ENCODE measurements at places on chromosomes 5 and 9.

GRCh38 chr5:159155960-159156359, 53.4 kb downstream of the RNF145 start:
- DNase-seq: no peak

DNA sequence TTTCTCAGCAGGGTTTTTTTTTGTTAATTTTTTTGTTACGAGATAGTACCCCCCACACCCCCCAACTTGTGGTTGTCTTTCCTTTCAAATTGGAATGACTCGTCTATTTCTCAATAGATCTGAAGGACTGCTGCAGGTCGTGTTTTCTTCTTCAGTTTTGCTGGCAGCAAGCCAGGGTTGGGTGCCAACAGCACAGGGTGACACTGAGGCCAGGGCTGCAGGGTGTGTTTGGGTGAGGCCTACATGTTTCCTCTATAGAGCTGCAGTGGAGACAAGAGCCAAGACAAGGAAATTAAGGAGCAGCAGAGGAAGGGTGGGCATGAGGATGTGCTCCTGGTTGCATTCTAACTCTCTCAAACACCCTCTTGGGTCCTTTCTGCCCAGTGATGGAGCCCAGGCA, 52.2 kb downstream of the NXNL2 start:
- DNase-seq: no peak

DNA sequence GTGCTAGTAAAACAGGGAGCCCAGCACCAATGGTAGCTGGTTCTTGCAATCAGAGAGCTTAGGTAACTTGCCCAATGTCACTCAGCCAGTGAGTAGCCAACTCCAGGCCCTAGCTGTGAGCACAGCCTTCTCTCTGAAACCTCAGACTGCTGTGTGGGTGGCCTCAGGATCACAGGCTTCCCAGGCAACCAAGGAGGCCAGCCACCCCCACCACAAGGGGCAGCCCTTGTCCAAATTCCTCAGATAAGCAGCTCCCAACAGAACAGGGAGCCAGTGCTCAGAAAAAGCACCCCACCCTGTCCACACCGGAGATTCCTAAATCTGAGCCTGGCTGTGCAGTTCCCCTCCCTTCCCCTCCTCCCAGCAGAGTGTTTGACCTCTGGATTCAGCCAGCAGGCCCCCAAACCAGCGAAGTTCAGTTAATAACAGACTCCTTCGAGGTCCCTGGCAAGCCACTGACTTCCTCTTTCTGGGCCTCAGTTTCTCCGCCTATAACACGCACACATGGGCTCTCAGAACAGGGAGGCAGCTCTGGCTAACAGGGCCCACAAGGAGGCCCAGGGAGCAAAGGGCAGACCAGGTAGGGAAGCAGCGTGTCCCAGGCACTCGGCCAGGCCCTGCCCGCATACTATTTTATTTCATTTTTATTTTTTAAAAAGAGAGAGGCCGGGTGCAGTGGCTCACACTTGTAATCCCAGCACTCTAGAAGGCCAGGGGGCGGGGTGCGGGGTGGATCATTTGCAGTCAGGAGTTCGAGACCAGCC, 2.7 kb downstream of the EEIG1 start:
- peak; percentile 41 for DNase-seq

GRCh38 chr9:73162987-73163768, 11.5 kb downstream of the ANXA1 start:
- no peak for DNase-seq

DNA sequence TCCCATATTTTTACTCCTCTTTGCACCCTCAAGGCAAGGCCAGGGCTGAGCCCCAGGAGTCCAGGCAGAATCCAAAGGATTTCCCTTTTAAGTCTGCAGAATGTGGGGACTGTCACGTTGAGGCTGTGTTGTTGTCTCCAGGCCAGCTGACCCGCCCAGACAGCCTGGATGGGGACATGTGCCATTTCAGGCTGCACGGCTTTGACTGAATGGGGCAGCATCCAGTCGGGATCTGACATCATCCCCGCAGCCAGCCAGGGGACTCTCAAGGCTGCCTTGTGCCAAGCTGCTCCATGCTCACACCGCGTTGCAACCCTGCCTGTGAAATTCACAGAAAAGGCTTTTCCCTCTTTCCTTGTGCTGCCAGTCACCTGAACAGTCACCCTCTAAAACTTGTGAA, 2.2 kb upstream of the ZNF366 start:
- DNase-seq: no peak

GRCh38 chr5:389891-390622, 52.9 kb upstream of the EXOC3 start:
- DNase-seq: no peak

DNA sequence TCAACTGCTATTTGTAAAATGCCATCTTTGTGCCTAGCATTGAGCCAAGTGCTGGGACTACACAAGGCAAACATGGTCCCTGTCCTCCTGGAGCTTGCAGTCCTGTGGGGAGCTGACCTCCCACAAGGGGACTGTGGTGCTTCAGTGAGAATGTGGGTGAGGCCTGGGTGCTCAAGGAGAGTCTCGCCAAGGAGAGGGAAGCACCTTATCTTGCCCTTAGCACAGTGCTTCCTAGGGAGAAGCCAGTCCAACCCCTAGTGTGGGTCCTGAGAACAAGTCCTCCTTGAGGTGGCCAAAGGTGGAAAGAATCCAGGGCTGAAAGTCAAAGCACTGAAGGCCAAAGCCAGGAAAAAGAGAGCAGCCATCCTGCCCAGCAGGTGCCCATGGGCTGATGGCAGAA, 31.1 kb upstream of the MVB12B start:
- no peak for DNase-seq

DNA sequence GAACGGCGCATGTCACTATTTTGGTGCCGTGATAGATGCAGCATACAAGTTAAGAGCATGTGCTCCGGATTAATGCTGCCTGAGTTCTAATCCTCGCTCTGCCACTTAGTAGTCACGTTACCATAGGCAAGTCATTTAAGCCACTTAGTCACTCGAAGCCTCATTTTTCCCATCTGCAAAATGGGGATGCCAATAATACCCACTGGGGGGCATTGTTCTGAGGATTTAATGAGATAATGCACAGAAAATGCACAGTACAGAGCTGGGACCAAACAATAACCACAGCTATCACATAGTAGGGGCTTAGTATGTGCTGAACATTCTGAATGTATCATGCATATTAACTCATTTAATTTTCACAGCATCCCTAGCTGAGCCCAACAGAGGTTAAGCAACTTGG, 9.1 kb downstream of the NIPAL4 start:
- DNase-seq: no peak

- DNase-seq: no peak
Measured at GRCh38 chr9:131254626-131255025, 21.7 kb downstream of the FAM78A start.

- peak; percentile 32 for DNase-seq
Measured at GRCh38 chr9:134698587-134699342, 57.2 kb downstream of the COL5A1 start.

DNA sequence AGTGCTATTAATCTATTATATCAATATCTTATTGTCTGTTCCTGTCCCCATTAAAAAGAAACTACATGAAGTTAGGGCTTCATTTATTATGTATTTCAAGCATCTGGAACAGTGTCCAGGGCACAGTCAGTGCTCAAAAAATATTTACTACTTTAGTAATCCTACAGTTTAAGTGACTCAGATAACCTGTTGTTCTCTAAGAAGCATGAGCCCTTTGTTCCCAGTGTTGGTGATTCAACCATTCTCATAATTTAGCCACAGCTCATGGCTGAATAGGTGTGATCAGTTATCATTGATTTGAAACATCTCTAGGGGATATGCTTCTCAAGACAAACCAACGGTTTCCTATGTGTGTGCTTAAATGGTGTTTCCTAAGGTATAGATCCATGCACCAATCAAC, 292.7 kb downstream of the TMEM167A start:
- DNase-seq: no peak

DNA sequence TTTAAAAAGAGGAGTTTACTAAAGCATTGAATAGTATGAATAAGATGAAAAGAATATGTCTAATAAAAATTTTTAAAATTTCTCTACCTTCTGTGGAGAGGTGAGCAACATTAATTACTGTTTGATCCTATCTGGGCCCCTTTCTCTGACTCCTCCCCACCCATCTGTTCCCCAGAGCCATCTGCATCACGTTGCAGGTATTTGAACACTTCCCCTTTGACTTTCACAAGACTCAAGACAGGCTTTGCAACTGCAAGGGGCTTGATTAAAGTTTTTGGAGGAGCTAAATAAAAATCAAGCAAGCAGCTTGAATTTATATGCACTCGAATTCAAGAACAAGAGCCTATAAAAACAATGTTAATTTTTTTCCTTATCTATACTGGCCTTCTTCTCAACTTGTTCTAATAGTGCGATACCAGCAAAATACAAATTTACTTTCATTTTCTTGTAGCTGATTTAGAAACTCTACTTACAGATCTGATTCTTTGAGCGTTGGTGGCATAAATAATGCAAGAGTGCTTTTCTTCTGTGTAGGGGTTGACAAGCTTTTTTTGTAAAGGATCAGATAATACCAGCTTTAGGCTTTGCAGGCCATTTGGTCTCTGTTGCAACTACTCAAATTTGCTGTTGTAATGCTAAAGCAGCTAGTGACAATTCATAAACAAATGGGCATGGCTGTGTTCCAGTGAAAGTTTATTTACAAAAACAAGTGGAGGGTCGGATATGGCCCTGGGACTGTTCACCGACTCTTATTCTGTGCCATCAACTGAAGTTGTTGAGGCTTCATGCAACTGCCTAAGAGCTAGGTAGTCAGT, 21.2 kb downstream of the TXNDC8 start:
- no peak for DNase-seq

GRCh38 chr9:7777771-7778170, 21.8 kb downstream of the DMAC1 start:
- DNase-seq: no peak

DNA sequence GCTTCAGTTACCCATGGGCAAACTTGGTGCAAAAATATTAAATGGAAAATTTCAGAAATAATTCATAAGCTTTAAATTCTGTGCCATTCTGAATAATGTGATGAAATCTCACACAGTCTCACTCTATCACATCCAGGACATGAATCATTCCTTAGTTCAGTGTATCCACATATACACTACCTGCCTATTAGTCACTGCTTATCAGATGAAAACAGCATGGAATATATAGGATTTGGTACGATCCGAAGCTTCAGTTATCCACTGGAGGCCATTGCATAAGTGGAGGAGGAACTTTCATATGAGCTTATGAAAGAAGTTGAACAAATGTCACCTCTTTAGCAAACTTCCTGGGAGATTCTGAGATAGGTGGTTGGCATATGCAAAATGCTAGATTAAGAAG, 64.2 kb downstream of the GAPVD1 start:
- DNase-seq: no peak

GRCh38 chr5:55218967-55219366, 8.1 kb downstream of the MCIDAS start:
- DNase-seq: peak; percentile 77

DNA sequence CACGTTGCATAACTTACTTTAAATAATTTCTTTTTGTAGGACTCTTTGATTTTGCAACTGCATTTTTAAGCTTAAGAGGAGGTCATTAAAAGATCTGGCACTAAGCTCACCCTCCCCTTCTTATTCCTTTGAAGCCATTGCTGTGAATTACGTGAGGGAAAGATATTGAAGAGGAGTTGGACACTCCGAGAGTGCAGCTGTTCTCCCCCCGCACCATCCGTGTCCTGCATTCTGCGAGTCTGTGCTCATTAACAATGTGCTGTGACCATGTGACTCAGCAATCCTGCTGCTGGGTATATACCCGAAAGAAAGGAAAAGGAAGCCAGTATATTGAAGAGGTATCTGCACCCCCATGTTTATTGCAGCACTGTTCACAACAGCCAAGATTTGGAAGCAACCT, 40.0 kb downstream of the NXNL2 start:
- DNase-seq: peak; percentile 52

DNA sequence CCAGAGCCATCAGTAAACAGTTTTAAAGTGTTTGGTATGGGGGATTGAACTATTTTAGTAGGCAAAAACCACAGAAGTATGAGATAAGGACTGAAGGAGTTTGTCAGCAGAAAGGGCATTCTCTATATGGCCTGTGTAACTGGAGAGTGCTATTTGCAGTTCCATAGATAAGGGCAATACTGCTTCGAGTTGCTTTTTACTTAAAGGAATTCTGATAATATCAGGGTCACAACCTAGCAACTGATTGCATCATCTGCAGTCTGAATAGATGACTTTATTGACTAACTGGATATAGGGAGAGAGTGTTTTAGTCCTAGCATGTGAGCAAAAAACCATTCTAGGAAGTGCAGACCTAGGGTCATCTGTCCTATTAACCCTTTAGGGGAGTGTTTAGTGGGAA, 645.2 kb upstream of the PTPRD start:
- no peak for DNase-seq

DNA sequence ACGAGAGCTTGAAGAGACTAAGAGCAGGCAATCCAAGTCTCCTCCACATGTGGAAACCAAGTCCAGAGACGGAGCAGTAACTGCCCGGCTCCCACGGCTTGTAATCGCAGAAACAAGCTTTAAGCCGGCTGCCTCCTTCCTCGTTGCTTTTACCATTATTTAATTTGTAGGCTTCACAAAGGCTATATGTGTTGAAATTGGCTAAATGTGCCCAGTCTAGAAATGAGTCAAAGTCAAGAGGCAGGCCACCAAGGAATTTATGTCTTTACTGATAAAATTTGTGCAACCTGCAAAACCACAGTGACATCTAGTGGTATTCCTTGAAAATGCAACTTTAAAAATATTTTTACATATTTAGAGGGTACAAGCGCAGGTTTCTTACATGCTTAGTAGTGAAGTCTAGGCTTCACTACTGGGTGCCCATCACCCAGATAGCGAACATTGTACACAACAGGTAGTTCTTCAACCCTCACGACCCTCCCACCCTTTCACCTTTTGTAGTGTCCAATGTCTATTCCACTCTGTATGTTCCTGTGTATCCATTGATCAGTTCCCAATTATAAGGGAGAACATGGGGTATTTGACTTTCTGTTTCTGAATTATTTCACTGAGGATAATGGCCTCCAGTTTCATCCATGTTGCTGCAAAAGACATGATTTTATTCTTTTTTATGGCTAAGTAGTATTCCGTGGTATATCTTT, 33.5 kb upstream of the EBF1 start:
- DNase-seq: peak; percentile 32

DNA sequence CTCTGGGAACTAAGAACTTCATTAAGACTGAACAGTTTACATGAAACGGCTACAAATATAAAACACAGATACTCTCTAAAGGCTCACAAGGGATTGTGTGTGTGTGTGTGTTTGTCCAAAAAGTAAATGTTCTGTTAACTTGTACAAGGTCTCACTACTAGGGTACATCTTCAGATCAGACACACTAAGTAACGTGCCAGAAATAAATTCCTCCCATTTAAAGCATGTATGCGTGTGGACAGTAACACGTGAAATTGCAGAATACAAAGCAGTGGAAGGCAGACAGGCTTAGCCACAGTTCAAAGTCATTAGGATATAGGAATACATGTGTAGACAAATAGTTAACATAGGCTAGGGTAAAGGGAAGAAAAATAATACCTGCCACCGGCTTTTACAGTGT, 1.8 kb downstream of the BNC2 start:
- DNase-seq: no peak

GRCh38 chr5:76046741-76047140, 36.4 kb upstream of the SV2C start:
- DNase-seq: no peak

GRCh38 chr5:127192836-127193338, 97.7 kb upstream of the MEGF10 start:
- DNase-seq: peak; percentile 6
